ENCODE measurements at places on chromosomes 12 and 14.
A peak's percentile ranks its signal among the peaks of the same experiment; 100 is the strongest.

DNA sequence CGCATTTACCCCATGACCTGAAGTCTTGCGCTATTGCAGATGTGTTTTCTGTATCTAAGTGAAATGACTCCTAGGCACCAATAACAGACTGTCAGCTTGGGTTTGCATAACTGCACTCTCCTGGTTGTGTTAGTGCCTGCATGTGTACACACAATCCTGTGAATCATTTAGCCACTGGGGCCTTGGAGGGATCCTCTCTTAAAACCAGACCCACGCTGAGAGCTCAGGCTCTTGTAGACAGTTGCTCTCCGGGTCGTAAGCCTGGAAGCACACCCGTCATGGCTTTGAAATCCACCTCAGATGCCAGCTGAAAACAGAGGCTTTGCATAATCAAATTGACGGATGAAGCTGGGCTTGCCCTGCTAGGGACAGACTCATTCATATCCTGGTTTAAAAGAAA, 79.2 kb upstream of the RBM19 start:
- DNase-seq: no peak

GRCh38 chr12:47725893-47726292, 603 bp upstream of the ENDOU start:
- DNase-seq: no peak

DNA sequence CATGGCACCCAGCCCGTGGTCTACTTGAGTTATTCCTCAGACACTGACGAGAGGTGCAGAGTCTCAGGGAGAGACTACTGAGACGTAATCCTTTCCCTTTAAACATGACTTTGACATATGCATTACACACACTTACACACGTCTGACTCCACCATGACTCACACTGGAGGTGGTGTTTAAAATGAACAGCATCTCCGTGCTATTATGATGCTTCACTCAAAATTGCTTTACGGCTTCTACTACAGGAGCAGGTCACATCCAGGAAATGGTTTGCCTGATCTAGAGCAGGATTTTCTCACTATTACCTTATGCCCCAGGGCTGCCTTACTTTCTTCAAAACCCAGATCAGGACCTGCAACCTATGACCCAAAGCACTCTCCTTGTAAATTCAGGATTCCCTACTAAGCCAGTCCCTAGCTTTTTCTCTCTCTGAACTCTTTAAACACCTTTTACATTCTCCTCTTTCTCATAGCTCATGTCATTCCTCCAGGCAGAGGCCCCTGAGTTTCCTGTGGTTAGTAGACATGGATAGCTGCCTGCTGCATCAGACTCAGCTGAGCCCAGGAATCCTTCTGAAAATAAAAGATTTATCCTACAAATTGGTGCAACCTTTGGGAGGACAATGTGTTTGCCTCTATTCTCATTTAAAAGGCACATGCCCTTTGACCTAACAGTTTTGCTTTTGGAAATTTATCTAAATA, 31.2 kb downstream of the TMCC3 start:
- DNase-seq: peak; percentile 48

DNA sequence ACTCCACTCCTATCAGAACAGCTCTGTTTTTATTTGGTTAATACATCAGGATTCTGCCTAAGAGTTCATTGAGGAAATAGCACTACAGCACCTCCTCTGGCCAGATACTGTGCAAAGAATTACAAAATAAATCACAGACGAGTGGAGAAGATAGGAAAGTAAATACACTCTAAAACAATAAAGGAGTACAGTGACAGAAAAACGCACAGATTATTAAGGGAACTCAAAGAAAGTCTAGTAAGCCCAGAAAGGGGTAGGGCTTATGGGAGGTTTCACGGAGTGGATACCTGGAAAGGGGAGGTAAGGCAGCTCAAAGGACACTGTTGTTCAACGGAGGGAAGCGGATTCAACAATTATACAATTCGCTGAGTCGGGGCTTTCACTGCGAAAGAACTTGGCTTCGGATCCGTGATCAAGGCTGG, 5.5 kb downstream of the OR10AD1 start:
- no peak for DNase-seq

DNA sequence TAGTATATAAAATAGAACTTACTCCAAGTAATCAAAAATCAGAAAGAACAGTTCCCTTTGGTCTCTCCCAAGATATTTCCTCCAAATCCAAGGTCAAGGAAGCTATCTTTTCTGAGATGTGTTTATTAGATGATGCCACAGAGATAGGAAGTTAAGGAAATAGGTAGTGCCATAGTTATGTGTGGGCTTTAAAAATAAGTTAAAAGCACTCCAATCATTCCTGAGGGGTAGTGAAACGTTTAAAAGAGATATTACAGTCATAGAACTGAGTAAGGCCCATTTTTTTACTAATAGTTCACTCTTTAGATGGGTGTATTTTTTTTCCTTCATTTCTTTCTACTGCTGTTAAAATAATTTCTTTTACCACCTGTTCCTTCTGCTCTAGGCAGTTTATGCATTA, 1630.9 kb upstream of the SEL1L start:
- no peak for DNase-seq

- DNase-seq: no peak
Measured at GRCh38 chr12:15721316-15722115, 67.7 kb downstream of the EPS8 start.

- DNase-seq: peak; percentile 79
Measured at GRCh38 chr14:75906680-75907280, 75.0 kb downstream of the TGFB3 start.
